ENCODE measurements at places on chromosomes 5 and 9.

GRCh38 chr5:72784129-72784528, 32.3 kb upstream of the TNPO1 start:
- no peak for DNase-seq

GRCh38 chr5:79135790-79136553, 24.4 kb downstream of the BHMT start:
- no peak for DNase-seq

DNA sequence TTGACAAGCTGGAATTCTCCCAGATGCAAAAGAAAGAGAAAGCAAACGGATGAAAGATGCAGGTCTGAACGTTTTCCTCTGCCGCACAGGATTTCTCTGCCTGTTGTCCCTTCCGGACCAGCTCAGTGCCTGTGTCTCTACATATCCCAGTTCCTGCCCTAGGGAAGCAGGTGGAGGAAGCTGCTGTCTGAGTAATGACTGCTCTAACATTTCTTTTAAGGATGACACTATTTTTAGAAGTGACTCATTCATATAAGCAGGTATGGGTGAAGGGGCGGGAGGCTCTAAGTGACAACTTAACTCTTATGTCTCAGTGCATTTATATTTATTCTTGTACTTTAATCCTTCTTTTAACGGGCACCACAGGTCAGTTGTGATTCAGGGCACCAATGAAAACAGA, 128.8 kb downstream of the SLC24A2 start:
- no peak for DNase-seq

- DNase-seq, result no peak
These were observed 19.4 kb upstream of the C1QTNF3 start for GRCh38 chr5:34062419-34062818.

DNA sequence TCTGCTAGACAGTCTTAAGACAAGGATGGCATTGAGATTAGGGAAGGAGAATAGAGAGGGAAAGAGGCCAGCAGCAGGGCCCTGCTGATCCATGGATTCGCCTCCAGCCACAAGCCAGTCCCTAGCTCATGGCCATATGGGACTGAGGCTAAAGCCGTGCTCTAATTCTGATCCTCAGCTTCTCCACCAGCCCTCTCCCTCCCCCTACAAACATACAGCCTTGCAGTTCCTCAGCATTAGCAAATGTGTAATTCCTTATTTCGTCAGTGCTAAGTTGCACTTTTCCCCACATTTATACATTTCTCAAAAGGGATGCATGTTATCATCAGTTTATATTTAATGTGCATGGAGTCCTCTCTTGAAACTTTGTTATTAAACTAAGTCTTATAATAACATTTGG, 34.8 kb downstream of the ZNF462 start:
- DNase-seq, result no peak

- no peak for DNase-seq
These were observed 28.4 kb downstream of the HSDL2 start for GRCh38 chr9:112408275-112408674.

GRCh38 chr5:72268753-72269410, 51.2 kb downstream of the MRPS27 start:
- DNase-seq, result peak; percentile 38

- no peak for DNase-seq
These were observed 21.8 kb upstream of the SARDH start for GRCh38 chr9:133759946-133760345.

GRCh38 chr9:32292611-32293010, 91.8 kb upstream of the ACO1 start:
- DNase-seq, result no peak

DNA sequence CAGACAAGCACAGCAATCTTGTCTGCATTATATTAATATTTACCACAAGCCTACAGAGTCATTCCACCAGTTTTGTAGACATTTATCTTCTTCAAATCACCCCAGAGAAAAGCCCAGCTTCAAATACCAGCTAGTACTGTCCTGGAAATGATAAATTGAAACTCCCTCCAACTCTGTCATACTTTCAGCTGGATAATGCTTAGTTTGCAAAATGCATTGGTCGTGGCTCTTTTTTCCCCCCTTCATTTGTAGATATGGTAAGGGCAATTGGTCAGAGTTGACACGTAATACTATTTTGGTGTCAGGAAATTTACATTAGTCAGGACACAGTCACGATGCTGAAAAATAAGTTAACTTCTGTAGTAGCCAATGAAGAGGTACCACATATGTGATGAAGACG, 21.2 kb downstream of the HMHB1 start:
- DNase-seq, result no peak

- DNase-seq, result no peak
These were observed 66.4 kb downstream of the NRG2 start for GRCh38 chr5:139976703-139977102.

GRCh38 chr5:169006842-169007790, 293.8 kb downstream of the SLIT3 start:
- no peak for DNase-seq

DNA sequence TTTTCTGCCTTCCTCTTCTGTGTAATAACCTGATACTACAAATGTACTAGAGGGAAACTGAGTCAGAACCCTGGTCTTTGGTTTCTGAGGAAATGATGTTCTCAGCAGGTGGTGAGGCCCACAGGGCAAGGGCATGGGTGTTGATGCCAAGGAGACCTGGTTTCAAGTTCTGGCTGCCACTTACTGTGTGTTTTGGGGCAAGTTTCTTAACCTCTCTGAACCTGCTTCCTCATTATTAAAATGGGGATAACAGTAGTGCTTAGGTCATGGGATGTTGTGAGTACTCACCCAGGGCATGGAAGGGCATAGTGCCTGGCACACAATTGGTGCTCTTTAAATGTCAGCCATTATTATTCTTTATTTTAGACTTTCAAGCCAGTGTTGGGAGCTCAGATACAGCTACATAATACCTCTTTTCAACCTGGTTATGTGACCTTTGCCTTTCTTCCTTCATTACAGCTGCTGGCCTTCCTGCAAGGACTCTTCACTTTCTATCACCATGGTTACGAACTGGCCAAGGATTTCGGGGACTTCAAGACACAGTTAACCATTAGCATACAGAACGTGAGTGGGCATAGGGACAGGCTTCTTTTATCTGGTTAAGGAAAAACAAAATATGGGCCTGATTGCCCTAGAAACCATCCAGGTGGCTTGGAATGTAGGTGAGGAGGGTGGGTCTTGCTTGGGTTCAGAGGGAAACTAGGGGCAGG, 131.5 kb downstream of the ARHGAP26 start:
- DNase-seq, result no peak

DNA sequence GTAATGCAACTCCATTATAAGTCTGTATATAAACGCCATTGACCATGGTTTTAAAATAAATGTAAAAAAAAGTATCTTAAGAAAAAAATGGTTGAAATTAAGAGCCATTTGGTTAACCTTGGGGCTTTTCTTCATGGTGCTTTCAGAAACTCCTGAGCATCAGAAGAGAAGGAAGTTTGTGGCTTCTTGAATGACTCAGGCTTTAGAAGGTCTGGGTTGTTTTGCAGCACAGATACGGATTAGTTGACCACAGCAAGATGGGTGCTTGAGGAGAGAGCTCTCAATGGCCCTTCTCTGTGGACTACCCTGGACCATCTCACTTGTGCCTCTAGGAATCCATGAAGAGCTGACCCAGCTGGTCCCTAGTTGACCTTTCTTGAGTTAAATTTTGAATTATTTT, 189.5 kb downstream of the TMEM38B start:
- no peak for DNase-seq

DNA sequence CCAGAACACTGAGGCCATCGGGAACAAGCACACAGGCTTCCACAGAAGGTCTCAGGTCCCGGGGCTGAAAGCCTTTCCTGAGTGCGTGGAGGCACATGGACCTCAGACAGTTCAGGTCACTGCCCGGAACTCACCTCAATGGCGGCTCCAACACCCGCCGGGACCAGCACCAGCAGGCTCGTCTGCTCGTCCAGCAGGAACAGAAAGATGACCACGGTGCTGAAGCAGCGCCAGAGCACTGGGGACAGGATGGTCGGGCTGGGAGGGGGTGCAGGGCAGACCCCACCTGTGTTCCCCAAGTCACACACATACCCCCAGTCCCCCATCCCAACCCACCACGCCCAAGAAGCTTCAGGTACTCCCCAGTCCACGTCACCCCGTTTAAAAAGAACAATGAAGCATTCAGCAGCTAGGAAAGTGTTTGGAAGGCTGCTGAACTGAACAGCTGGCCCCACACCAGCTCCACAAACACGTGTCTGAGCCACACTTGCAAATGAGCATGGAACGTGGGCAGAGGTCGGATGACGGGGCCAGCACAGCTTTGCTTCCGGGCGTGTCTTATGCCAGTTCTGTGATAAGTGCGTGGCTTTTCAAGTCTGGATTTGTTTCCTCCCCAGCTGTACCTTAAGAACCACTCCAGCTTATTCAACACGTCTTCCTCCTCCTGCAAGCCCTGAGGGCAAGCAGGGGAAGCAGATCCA, 14.6 kb downstream of the CLPTM1L start:
- no peak for DNase-seq

DNA sequence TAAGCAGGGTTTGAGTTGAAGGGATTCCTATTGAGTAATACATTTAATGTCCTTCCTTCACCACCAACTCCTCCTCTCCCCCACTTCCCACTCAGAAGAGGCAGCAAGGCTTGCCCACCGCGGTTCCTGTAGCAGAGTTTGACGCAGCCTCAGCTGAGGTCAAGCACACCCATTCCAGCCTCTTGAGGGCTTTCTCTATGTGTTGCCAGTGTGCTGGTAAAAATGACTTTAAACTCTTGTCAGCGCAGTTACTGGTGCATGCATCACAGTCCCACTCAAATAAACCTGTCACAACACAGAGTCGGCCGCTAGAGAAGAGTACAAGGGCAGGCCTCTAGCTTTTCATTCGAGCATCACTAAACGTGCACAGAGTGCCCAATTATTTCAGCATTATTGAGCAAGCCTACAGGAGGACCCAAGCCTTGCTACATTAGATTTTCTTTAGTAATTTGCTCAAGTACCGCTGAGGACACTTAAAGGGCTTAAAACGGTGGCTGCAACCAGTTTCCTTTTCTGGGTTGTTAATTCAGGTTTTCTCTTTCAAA, 79.6 kb downstream of the TLE4 start:
- no peak for DNase-seq

GRCh38 chr9:110199643-110200042, 8.3 kb downstream of the C9orf152 start:
- no peak for DNase-seq

- DNase-seq, result no peak
These were observed 107.3 kb upstream of the DAPK1 start for GRCh38 chr9:87390361-87390760.

DNA sequence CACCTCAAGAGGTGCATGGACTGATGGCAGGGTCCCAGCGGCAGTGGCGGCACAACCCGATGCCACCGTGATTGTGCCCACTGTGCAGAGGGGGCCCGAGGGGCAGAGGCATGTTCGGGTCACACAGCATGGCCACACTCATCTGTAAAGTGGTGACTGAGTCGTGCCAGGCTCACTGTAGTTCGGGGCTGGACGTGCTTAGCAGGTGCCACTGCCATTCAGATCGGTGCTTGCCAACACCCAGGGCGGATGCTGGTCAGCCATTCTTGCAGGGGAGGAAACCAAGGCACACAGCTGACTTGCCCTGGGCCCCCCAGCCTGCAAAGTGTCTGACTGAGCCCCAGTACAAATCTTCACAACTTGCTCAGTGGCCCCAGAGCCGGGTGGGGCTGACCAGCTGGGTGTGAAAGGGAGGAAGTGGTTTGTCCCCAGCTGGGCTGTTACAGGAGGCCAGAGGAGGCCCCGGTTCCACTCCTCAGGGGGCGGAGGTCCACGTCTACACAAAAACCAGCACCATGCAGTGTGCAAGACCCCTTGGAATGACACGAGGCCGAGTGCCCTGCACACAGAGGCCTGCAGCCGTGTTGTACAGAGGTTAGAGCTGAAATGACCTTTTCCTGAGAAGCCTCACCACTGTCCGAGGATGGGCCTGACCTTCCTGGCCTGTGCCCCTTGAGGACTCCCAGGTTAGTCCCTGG, 17.9 kb downstream of the FGD3 start:
- no peak for DNase-seq

- no peak for DNase-seq
These were observed 61.5 kb upstream of the TNFSF8 start for GRCh38 chr9:114991861-114992260.

GRCh38 chr9:88766778-88767503, 224.3 kb upstream of the S1PR3 start:
- no peak for DNase-seq

GRCh38 chr5:119343766-119344165, 12.1 kb upstream of the TNFAIP8 start:
- no peak for DNase-seq

DNA sequence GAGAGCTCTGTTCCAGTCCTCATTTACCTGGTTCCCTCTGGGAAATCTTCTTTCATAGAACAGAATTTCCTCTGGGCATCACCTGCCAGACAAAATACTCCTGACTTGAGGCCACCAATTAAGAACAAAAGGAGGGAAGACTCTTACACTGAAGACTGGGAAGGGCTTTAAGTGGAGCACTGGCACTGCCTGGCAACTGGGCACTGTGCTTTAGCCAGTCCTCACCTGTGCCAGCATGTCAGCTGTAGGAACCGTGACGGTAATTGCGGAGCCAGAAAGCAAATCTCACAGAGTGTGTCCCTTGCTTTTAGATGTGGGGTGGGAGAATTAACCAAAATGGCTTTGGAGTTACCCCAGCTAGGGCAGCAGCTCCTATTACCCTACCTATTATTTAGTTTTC, 40.6 kb downstream of the FAM219A start:
- no peak for DNase-seq

- no peak for DNase-seq
These were observed 352.6 kb downstream of the CDH12 start for GRCh38 chr5:22500556-22500955.

GRCh38 chr9:30575691-30576090, 1808.8 kb upstream of the ACO1 start:
- no peak for DNase-seq

- DNase-seq, result no peak
These were observed 22.7 kb downstream of the RCL1 start for GRCh38 chr9:4815381-4815956.

GRCh38 chr9:70911791-70912190, 209.6 kb downstream of the TRPM3 start:
- no peak for DNase-seq

DNA sequence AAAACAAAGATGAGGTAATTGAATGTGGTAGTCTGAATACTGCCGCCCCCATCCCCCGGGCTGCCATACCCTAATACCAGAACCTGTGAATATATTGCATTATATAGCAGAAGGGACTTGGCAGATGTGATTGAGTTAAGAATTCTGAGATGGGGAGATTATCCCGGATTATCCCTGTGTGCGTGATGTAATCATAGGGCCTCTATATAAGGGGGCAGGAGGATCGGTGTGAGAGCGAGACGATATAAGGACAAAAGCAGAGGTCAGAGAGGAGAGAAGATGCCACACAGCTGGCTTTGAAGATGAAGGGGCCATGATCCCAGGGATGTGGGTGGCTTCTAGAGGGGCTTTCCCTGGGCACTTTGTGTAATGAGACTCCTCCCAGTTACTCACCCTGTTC, 101.7 kb upstream of the TLE1 start:
- DNase-seq, result no peak

DNA sequence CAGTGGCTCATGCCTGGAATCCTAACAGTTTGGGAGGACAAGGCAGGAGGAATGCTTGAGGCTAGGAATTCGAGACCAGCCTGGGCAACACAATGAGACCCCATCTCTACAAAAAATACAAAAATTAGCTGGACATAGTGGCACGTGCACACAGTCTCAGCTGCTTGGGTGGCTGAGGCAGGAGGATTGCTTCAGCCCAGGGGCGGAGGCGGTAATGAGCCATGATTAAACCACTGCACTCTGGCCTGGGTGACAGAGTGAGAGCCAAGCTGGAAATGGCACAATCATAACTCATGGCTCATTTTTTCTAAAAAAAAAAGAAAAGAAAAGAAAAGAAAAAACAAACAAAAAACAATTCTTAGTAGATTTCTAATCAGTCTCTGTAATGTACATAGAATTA, 446.2 kb downstream of the ELAVL2 start:
- no peak for DNase-seq

Measured in NCI-H1048 (cell line).